Right cardiac atrium (tissue), 5 donors: ENCODE measurements at places on chromosomes 7 and 10.
A peak's percentile ranks its signal among the peaks of the same experiment; 100 is the strongest.

DNA sequence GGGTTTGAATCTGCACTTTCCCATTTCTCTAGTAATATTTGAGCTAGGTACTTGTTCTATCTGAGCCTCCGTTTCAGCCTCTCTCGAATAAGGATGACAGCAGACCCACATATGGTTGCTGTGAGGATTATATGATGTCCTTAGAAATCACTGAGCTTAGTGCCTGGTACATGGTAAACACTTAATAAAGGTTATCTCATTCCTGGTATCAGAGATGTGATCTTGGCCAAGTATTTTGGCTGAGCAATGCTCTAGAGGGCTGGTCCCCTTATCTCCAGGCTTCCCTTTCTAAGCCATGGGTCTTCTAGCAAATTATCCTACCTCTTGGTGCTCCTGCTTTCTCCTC is 407 bp upstream of the MKRN1 start:
- DNase-seq, result no peak

- DNase-seq, result no peak
Measured at GRCh38 chr7:29443552-29443951, 120.1 kb upstream of the PRR15 start.

DNA sequence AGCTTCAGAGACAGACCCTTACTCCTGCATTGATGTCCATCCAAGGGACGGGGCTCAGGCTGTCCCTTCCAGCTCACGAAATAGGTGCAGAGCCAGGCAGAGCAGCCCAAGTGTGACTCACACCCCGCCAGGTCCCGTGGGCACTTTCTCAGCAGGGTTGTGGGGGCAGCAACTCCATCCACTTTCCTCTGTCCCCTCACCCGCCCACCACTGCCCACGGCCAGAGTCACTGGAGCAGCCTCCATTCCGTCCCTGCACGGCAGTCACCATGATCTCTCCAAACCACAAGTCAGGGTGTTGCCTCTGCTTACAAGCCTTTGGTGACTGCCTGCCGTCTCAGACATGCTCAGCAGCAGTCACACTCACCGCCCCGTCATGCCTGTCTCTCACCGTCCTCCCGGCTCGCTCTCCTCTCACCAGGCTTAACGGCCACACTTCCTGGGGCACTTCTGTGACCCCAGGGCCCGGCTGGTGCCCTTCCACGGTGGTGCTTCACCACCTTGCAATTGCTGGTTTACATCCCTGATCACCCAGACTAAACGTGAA is 39.3 kb downstream of the CALML3 start:
- no peak for DNase-seq

- DNase-seq, result no peak
Measured at GRCh38 chr10:3982746-3983442, 197.9 kb upstream of the KLF6 start.

- no peak for DNase-seq
Measured at GRCh38 chr7:29139191-29139590, 7.1 kb downstream of the CPVL start.

DNA sequence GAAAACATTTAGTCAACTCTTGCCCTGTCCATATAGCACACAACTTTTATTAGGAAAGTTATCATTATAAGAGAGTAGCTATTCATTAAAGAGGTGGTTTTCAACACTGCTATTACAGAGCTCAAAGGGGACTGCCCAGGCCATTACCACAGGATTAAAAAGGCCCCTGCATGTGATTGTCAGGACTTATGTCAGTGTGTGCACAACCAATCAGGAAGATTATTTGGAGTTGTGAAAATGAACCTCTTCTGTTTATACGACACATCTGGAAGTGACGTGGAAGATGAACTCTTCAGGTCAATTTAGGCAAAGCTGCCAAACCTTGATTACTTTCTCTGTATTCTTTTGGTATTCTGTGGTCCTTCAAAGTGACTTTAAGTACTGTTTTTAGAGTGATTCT is 14.7 kb downstream of the CCNY start:
- DNase-seq, result no peak

DNA sequence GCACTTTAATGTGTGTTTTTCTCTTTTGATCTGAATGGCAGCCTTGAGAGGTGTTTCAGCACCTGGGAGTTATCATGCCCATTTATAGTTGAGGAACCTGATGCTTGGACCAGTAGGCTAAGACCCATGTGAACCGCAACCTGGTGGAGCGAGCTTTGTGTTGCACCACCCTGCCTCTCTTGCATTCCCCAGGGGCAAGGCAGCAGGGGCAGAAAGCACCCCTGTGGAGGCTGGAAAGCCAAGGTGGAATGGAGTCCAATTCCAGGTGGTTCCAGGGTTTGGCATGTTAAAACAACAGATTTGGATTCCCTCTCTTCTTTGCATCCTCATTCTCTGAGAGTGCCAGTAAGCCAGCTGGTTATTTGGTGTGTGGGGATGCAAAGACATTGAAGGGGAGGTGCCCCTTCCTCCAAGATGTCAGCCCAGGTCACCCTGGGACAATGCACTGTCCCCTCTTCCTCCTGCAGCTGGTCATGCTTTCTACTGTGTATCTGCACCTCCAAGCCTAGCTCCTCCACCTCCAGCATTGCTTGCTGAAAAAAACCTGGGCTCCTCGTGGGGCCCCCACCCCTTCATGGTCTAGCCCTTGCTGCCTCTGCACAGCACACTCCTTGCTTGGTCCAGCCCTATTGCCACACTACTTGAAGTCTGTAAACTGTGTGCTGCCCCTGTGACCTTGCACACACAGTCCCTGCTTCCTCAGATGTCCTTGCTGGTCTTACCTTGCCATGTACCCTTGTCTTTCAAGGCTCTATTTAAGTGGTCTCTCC is 5.6 kb upstream of the CDH23 start:
- DNase-seq, result no peak

GRCh38 chr10:71995887-71996575 is 31.8 kb downstream of the CHST3 start:
- no peak for DNase-seq

GRCh38 chr10:86644152-86644793 is 10.1 kb upstream of the OPN4 start:
- peak; percentile 58 for DNase-seq

DNA sequence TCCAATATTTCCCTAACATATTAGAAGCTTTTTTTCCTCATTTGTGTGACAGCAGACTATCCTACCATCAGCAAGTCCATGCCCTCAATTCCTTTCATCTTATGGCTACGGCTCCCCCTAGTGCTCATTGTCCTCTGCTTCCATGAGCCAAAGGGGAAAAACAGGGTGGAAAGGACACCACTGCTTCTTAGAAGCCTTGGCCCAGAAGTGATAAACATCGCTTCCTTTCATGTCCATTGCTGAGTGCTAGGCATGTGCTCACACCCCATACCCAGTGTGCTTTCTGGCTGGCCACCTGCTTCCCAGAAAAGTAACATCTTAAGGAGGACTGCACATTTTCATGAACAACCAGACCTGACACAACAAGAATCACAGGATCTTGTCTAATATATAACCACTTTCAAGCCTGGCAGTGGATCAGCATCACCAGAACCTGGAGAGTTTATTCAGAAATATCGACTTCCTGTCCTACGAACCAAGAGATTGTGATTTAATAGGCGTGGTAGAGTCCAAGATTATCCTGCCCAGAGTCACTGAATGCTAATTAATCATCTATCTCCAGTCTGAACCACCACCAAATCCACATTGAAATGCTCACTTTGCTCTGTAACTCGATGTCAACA is 650.5 kb upstream of the SORCS1 start:
- peak; percentile 22 for DNase-seq

DNA sequence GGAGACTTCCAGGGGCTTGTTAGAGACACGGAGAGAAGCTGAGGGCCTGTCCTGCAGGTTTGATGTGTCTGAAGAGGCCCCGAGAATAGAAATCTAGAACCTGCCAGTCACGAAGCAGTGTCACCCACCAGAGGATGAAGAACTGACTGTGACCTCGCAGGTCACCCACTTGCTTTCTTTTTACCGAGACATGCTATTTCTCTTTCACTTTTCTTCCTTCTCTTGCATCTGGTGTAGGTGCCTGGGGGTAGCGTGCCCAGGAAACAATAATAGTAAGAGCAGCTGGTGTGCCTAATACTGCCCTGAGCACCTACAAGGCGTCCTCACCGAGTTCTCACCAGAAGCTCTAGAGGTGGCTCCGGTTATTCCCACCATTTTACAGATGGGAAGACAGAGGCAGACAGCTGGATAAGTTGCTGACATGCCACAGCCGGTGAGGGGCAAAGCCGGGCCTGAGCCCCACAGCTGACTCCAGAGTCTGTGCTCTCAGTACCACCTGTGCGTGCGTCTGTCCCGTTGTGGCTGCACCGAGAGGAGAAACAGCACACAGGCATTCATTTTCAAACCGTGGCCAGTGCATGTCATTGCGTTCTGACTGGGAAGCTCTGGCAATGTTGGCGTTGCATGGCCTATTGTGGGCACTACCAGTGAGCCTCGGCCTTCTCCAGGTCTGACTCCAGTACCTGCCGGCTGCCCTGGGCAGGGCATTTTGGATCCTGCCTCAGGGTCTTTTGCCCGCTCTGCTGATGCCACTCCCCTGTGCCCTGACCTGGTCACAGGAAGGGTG is 7.8 kb downstream of the CHST3 start:
- DNase-seq, result no peak

- no peak for DNase-seq
Measured at GRCh38 chr10:100679327-100679726, 66.1 kb upstream of the PAX2 start.

DNA sequence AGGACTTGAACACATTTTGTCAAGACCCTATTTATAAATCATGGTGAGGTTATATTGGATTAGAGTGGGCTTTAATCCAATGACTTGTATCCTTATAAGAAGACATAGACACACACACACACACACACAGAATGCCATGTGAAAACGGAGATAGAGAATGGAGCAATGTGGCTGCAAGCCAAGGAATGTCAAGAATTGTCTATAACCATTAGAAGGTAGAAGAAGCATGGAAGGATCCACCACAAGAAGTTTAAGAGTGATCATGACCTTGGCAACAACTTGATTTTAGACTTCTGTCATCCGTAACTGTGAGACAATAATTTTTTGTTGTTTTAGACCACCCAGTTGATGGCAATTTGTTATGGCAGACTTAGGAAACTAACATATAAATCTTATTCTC is 514.2 kb downstream of the TFEC start:
- DNase-seq, result no peak

- no peak for DNase-seq
Measured at GRCh38 chr7:28132959-28133870, 47.4 kb downstream of the JAZF1 start.

- no peak for DNase-seq
Measured at GRCh38 chr10:114766470-114766869, 55.1 kb upstream of the FHIP2A start.

GRCh38 chr7:127391591-127392181 is 822 bp downstream of the ZNF800 start:
- peak; percentile 66 for DNase-seq

- DNase-seq, result peak; percentile 98
Measured at GRCh38 chr7:73522105-73522872, at the start of gene BAZ1B. TSS of gene BAZ1B (minus strand) at chr7:73522293. CDS start at chr7:73521933, 360 bp downstream.

GRCh38 chr7:129591868-129592267 is 19.7 kb upstream of the NRF1 start:
- DNase-seq, result no peak

GRCh38 chr10:60573336-60573735 is 183.7 kb upstream of the ANK3 start:
- no peak for DNase-seq

GRCh38 chr10:34346516-34347100 is 468.5 kb downstream of the PARD3 start:
- no peak for DNase-seq
